ENCODE measurements at places on chromosomes 1 and 21.

- DNase-seq = no peak
These were observed 3.3 kb upstream of the DSTYK start for GRCh38 chr1:205214756-205215155.

- no peak for DNase-seq
These were observed 957 bp downstream of the CAPN9 start for GRCh38 chr1:230747890-230748800.

DNA sequence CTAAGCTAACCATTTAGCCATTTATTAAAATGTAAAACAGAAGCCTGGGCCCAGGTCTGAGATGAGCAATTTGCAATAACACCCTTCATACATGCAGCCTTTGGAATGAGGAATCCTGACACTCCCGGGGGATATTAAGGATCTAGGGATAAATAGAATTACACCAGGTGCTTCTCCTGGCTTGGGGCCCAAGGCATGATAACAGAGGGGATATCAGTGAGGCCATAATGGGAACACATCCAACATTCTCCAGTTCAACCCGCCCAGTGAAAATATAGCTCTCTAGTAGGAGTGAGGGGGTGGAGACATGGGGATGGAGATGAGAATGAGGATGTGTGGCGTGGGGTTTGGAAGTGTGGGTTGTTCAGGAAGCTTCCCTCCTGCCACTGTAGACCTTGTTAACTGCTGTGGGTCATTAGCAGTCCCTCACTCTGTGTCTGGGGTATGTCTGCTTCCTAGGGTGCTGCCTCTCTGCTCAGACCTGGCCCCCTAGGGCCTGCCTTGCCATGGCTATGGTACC lies 57.9 kb upstream of the KANK4 start:
- no peak for DNase-seq

- DNase-seq = no peak
These were observed 610.1 kb upstream of the NEGR1 start for GRCh38 chr1:72892461-72892860.

DNA sequence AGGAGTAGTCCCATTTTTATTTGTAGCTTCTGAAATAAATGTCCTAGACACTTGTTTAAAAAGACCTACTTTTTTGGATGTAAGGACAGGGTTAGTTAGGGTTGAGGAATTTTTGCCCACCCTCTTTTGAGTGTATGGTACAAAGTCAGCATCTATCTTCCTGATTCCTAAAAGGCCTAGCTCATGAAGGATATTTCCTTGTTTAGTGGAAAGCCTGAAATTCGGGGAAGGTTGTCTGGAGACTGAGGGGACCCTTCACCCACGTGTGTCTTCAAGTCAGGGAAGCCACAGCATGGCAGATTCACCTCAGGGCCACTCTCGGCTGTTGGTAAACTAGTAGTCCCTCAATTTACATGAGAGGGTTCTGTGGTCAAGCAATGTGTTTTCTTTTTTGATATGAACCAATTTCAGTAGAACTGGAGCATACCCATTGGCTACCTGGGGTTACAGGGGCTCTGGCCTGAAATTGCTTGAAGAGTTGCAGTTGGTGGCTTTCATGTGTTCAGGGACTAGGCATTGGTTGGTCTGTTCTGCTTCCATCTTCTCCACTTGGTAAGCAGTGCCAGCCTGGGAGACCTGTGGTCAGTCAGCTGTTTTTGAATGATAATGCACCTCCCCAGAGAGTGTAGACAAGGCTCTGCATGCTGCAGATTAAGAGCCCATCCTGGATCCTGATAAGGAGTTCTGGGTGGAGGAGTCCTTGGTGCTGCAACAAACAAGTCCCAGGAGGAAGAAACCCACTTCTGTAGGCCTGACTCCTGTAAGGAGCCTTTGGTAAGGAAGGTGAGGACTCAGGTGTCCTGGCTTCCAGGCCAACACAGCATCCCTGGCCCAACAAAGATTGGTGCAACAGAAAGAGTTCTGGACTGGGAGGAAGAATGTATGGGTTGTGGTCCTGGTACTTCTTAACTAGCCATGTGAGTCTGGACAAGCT lies 6.3 kb downstream of the BTG2 start:
- no peak for DNase-seq

GRCh38 chr1:156658945-156659574 lies 17.1 kb downstream of the BCAN start:
- no peak for DNase-seq

- no peak for DNase-seq
These were observed 188.6 kb downstream of the GREM2 start for GRCh38 chr1:240423246-240423924.

GRCh38 chr1:38243106-38243505 lies 196.5 kb upstream of the POU3F1 start:
- no peak for DNase-seq

DNA sequence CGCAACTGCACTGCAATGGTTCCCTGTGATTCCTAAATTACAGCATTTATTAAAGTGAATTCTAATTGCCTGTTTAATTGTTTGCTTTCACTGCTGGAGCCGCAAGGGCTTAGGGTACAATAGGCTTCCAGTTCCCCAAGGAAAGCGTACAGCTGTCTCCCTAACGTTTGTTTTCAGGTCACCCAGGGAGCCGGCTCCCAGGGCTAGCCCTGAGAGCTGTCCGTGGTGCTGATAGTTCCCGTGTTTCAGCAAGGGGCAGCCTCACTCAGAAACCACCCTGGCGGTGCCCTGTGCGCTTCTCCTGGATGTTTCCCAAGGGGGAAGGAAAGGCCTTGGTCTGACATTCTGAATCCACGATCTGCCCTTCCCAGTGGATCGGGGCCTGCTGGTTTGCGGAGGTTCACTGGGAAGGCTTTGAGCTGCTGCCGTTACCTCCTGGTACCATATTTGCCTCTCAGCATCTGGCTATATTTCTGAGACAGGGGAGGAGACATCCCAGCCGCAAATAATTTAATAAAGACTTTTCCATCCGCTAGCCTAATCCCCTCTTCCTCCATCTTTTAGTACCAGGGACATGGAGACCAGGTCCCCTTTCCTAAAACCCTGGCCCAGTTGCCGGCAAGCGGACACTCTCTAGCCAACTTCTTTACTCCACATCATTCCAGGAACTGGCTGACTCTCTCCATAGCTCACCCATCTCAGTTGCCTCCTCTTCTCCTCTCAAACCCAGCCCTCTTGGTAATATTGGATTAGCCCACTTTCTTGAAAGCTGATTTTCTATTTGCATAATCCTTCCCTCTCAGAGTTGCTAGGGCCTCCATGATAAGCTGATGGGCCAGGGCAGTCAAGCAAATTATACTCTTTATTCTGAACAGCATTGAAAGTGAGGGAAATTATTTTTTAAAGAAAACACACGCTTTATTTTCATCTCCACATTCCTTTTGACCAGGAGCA lies 149.0 kb downstream of the IGSF21 start:
- no peak for DNase-seq

DNA sequence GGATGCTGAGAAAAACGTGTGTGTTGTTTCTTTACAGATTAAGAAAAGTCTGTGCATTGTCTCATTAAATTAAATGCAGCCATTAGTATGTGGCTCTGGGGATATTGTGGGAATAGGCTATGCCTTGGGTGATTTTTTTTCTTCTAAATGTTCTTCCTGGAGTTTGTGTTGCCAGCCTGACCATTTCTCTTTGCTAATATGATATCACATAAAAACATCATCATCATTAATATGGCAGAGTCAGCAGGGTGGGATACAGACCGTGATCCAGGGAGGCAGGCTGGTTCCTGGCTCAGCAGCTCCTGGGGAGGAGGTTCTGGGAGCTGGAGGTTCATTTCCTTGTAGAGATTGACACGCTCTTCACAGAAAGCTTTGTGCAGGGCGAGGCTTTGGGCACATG lies 60.7 kb upstream of the SELENON start:
- no peak for DNase-seq

DNA sequence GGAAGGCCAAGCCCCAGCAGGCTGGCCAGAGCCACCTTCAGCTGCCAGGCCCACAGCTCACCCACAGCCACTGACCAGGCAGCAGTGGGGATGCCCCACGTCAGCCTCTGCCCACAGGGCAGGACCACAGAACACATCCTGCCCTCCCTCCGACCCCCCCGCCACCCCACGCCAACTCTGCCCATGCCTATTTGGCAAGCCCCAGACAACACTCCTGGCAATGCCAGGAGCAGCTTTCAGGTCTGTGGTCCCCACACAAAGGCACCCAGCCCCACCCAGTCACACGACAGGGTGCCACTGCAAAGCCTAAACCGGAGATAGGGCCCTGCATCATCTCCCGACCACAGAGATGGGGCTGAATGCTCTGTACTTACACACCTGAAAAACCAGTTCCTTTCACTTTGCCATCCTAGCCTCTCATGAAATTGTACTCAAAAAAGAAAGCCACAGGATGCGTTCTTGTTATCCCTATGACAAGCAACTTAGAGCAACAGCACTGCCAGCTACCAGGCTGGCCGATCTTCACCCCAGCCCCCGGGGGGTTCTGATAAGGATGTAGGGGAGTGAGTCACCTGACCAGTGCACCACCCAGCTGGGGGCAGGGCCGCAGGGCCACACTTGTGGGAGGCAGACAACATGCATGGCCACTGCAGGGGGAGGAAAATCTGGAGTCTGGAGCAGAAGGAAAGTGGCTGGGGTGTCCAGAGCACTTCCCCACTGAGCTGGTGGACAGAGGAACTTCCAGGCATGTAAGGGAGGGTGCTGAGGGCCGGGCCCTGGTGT lies 36.2 kb downstream of the UBE2G2 start:
- no peak for DNase-seq

- no peak for DNase-seq
These were observed 206.3 kb upstream of the B3GALT2 start for GRCh38 chr1:193392686-193393085.

DNA sequence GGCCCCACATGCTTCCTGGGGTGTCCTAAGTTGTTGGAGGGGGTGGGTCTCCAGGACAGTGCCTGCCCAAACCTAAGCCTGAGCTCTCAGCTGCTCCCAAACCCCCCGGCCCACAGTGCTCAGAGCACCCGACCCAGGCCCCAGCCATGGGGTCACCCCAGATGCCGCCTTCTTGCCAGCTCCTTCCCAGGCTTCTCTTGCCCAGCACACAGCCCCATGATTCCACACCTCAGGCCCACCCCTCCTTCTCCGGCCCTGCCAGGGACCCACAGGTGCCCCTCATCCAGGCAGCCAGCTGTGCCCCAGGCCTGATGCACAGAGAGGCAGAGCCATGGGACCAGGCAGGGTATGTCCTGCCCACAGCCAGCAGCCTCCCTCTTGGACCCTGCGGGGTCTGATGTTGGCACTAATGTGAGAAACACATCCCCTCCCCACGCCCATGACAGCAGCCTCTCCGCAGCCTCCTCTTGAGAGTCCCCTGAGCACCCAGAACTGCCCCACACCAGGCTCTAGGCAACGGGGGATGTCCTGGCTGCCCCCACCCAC lies 4.9 kb downstream of the WNT9A start:
- DNase-seq = no peak

Measured in stimulated activated CD8-positive, alpha-beta memory T cell treated with anti-CD3 and anti-CD28 coated beads, Interleukin-7, amount 100 ng/mL, for 24 hours (primary cell).